ENCODE measurements at places on chromosomes 16 and 17.

DNA sequence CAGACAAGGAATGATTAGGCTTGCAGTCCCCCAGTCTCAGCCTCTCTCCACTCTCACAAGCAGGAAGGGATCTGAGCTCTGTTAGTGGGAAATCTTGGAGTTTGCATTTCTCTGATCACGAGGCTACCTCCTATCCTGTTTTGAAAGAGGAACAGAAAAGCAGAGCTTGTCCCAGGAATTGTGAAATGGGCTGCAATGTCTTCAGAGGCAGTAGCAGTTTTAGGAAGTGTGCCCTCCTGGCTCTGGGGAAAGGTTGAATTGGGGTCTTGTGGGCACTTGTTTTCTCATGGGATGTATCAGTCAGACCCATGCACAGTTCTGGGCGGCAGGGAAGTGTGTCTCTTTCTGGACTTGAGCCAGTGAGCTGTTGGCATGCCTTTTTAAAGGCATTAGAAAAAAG is 22.8 kb downstream of the NUP85 start:
- no peak for DNase-seq

DNA sequence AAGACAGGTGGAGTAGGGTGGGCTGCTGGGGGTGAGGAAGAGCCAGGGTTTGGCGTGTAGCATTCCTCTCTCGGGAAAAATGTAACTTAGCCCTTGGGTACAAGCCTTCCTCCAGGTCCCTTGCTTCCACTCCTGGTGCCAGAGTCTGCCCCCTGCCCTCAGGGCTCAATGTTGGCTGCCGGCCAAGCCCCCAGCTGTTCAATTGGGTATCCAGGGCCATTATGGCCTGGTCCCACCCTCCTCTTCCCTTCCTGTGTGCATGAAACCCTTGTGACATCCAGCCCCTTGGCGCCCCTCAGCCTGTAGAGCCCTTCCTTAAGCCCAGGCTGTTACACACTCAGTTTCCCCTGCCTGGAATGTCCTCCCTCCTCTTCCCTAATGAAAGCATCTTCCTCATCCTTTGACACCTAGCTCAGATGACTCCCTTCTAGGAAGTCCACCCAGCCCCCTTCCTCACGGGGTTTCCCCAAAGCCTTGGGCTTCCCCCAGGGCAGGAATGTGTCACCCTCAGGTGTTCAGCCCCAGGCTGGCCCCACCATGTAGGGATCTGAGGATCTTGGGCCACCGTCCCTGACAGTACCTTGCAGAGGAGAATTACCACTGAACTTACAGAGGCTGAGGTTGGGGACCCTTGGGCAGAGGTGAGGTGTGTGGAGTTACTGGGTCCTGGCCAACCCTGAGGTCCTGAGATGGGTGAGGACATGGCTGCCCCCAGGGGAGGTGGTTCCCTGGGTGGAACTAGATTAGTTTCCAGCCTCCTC is 30.0 kb downstream of the B9D1 start:
- no peak for DNase-seq

DNA sequence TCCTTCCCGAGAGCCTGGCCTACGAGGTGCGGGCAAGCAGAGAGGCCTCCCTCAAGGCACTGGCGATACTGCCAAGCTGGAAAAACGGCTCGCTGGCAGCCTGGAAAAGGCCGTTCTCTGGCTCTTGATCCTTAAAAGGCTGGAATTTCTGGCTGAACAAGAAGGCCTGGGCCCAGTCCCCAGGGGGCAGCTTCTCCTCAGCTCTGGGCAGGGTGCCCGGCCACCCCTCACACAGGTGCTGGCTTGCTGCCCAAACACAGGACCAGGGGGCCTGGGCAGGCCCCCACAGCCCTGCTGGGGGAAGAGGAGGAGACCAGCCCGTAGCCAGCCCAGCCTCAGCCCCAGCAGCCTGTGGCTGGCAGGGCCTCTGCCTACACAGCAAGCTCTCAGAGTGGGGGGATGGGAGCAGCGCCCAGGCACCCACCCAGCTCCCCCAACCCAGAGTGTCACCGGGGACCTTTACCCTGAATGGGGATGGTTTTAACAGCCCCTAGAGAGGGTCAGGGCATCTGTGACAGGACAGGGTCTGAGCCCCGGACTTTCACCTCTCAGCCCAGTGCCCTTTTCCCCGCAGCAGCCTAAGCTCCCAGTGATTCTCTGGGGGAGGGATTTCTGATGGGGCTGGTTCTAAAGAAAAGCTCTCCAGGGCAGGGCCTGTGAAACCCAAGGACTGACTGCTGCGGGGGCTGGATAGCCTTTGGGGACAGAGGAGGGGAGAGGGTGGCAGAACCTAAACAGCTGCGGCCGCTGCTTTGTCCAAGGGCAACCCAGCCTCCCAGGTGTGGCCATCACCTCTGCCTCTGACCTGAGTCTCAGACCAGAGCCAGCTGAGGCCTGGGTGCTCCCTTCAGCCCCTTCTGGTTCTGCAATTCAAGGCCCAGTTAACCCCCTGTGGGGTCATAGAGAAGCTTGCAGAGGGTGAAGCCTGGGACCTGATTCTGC is 38.6 kb upstream of the TOB1 start:
- DNase-seq, result no peak

- no peak for DNase-seq
Observed at GRCh38 chr17:51362811-51363585, 102.7 kb downstream of the UTP18 start.

- no peak for DNase-seq
Observed at GRCh38 chr17:50451943-50452629, 16.6 kb downstream of the CHAD start.

- DNase-seq, result no peak
Observed at GRCh38 chr16:89202422-89203215, 2.3 kb upstream of the SLC22A31 start.

DNA sequence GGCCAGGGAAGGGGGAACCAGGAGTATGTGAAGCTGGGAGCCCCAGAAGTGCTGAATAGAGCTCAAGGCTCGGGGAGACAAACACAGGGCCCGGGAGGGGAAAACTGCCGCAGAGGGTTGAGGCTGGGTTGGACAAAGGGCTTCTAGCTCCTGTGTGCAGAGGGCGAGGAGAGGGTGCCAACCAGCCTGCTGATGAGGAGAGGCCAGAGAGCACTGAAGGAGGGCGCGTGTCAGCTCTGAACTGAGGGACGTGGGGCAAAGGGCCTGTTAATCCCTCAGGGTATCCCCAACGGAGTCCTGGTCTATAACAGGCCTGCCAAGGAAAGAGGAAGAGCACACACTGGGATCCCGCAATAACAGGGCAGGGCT is 151.3 kb downstream of the C16orf78 start:
- no peak for DNase-seq

GRCh38 chr17:75308732-75309629 is 19.7 kb upstream of the SLC25A19 start:
- DNase-seq, result no peak

DNA sequence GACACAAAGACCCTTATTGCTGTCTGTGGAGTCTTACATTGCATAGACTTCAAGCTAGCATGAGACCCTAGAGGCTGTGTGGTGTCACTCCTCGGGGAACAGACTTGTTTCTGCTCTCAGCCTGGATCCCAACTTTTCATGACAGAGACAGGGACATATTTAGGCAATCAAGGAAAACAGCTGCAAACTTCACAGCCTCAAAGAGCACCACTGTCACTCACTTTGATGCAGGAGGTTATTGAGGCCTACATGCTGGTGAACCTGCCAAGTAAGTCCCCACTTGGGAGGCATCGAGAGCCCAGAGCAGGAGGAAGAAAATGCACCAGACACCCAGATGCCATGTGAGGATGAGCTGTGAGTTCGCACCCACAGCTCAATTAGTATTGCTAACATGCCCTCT is 10.3 kb downstream of the CBLN1 start:
- no peak for DNase-seq
